ENCODE measurements at places on chromosomes 5 and 9.

DNA sequence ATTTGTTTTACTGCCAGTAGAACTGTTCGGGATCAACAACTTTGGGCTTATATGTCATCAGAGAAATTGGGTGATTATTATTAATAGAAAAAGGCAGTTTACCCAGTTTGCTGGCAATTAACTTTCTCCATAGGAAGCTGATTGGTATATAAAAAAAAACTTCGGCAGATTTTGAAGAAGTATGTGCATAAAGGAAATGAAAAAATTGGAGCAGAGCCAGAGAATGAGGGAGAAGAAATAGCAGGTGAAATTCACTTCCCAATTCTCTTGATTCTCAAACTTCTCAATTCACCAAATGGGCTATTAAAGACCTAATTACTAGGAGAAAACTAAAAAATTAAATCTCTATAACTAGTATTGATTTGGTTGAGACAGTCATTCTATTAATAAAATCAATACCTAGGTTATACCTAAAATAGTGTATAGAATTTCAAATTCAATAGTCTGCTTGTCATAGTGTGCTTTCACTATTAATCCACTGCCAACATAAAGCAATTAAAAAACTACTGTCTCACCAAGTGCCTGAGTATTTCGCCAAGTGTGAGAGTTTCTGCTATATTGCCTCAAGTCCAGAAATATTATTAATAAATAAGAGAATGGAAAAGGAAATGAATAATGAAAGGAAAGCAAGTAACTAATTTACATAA is 47.5 kb downstream of the STX17 start:
- no peak for DNase-seq
- no peaks in the 10 kb centered on the region for H3K4me1 ChIP-seq
- H3K36me3 ChIP-seq = peaks cover 19% of the 10 kb centered on the region
- H3K27ac ChIP-seq = no peak overlapping the region
- no peaks in the 10 kb centered on the region for H3K27me3 ChIP-seq

- no peak overlapping the region for H3K27ac ChIP-seq
- no peak for DNase-seq
- H3K4me3 ChIP-seq = no peak overlapping the region
Measured at GRCh38 chr5:60639544-60639943, 60.4 kb downstream of the DEPDC1B start.

GRCh38 chr5:74990194-74990593 is 62.2 kb downstream of the GCNT4 start:
- no peak overlapping the region for H3K27ac ChIP-seq
- H3K4me1 ChIP-seq = peaks cover 6% of the 10 kb centered on the region
- no peak for DNase-seq
- no peak overlapping the region for H3K4me3 ChIP-seq
- H3K36me3 ChIP-seq = no peaks in the 10 kb centered on the region
- H3K27me3 ChIP-seq = no peaks in the 10 kb centered on the region

DNA sequence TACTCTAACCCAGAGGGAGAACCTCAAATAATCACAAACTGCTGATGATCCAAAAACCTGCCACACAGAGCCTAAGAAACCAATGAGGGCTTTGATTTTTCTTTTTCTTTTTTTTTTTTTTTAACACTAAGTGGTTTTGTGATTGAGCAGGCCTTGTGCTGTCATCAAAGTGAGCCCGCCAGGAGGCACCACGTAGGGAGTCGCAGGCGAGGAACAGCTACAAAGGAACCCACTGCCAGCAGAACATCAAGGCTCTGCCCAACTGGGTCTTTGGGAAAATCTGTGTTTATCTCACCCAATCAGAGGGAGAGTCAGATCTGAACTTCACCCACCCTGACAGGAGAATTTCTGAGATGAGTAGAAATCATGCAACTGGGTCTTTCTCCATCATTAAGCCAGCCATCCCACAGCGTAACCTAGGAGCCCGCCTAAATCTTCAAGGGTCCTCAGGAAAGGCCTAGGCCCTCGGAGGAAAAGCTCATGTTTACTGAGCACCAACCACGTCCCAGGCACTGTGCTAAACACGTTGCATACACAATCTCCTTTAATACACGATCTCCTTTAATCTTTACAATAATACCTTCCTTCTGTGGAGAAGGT is 126.9 kb upstream of the FSTL4 start:
- H3K4me3 ChIP-seq = no peak overlapping the region
- H3K27me3 ChIP-seq = peaks cover 24% of the 10 kb centered on the region
- H3K36me3 ChIP-seq = peaks cover 2% of the 10 kb centered on the region
- no peak overlapping the region for H3K27ac ChIP-seq
- DNase-seq = no peak

DNA sequence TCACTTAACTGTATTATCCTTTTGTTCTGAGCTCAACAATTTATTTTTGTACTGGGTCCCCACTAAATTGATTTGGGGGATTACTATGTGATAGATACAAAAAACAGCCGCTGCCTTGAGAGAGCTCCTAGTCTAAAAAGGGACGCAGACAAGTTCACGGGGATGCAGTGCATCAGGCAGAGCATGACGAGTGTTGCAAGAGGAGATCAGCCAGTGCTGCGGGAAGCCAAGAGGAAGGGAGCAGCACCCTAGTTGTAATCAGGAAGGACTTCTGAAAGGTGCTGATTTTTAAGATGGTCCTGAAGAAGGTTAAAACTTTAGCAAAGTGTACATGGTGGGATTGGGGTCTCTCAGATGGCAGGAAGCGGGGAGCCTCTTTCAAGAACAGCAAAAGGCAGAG is 15.8 kb downstream of the GALNT10 start:
- H3K4me3 ChIP-seq = no peak overlapping the region
- H3K27ac ChIP-seq = no peak overlapping the region
- no peaks in the 10 kb centered on the region for H3K36me3 ChIP-seq
- H3K27me3 ChIP-seq = no peaks in the 10 kb centered on the region
- DNase-seq = no peak

DNA sequence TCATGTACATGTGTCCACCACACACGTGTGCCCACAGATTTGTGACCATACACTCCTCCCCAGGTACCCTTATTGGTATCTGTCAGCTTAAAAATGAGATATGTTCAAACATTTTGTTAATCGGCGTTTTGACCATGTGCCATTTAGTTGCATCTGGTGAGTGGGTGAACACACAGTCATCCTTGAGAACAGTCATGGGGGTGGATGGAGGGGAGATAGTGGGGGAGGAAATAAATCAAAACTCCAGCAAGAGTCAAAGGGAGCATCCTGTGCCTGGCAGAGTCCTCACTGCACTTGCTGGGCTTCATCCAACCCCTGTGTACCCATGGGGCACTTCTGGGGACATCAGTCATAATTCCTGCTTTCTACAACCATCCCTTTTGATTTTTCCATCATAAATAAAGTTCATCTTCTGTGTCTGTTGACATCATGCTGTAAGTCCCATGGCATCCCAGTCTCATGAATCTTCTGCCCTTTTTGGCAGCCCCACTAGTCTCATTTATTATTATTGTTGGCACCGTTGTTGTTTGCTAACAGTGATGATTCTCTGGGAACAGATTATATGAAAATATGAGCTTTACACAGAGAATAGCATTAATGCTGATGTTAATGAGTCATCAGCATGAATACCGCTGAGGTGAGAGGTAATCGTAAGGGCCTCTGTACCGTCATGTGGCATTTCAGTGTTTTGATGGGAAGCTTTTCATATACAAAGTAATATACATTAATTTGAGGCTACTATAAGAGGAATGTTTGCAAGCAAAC is 24.4 kb upstream of the CLK4 start:
- H3K4me3 ChIP-seq = no peak overlapping the region
- no peaks in the 10 kb centered on the region for H3K4me1 ChIP-seq
- H3K27me3 ChIP-seq = peaks cover 6% of the 10 kb centered on the region
- DNase-seq = no peak
- no peaks in the 10 kb centered on the region for H3K36me3 ChIP-seq
- no peak overlapping the region for H3K27ac ChIP-seq

DNA sequence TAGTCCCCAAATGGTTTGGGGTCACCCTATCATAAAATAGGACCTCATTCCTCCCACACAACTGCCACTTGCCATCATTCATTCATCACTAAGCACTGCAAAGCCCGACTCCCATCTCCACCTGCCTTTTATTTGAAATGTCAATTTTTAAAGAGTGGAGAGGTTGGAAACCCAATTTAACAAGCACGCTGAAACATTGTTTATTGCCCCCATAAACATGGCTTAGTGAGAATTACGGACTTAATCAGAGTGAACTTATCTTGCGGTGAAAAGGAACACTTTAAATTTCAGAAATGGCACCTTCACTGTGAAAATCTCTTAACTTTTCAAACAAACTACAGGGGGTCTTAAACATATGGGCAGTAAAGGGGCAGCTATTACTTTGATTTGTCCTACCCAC is 241.1 kb downstream of the CRB2 start:
- H3K4me1 ChIP-seq = no peaks in the 10 kb centered on the region
- H3K36me3 ChIP-seq = no peaks in the 10 kb centered on the region
- no peak for DNase-seq
- no peak overlapping the region for H3K27ac ChIP-seq
- no peak overlapping the region for H3K4me3 ChIP-seq

- no peaks in the 10 kb centered on the region for H3K27me3 ChIP-seq
- H3K4me3 ChIP-seq = no peak overlapping the region
- H3K36me3 ChIP-seq = no peaks in the 10 kb centered on the region
- DNase-seq = no peak
- H3K27ac ChIP-seq = no peak overlapping the region
Measured at GRCh38 chr5:31934156-31934555, 240.0 kb downstream of the GOLPH3 start.

DNA sequence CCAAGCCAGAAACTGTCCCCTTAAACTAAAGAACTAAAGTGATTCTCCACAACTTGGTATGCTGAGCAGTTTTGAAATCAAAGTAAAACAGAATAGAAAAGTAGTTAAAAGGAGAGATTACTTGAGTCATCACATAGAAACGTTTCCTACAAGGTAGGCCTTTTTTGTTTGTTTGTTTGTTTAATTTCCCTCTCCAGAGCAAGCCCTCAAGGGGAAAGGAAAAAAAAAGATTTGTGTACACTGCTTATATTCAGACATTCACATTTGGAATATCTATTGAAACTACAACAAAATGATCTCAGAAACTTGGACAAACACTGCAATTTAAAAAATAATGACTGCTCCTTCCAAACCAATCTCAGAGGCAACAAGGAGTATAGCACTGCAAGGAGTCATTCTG is 304.7 kb upstream of the NREP start:
- DNase-seq = no peak
- H3K27ac ChIP-seq = no peak overlapping the region
- H3K4me1 ChIP-seq = no peaks in the 10 kb centered on the region
- H3K27me3 ChIP-seq = no peaks in the 10 kb centered on the region
- no peak overlapping the region for H3K4me3 ChIP-seq
- H3K36me3 ChIP-seq = no peaks in the 10 kb centered on the region

DNA sequence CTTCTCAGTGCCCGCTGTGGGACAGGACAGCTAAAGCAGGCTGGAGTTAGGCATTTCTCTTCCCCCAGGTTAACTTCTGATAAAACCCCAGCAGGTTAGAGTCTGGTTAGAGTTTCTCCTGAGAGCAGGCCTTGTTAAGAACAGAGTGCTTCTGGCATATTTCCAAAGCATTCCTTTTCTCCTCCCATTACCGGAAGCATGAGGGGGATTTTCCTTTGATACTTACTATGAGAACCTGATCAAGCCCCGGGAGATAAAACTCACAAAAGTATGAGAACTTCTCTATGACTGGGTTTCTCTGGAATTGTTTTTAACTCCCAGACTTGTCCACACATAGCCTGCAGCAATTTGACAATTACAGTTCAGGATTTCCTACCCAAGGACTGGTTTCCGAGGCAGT is 77.4 kb upstream of the MAST4 start:
- no peak for DNase-seq
- H3K4me1 ChIP-seq = no peaks in the 10 kb centered on the region
- no peaks in the 10 kb centered on the region for H3K27me3 ChIP-seq

DNA sequence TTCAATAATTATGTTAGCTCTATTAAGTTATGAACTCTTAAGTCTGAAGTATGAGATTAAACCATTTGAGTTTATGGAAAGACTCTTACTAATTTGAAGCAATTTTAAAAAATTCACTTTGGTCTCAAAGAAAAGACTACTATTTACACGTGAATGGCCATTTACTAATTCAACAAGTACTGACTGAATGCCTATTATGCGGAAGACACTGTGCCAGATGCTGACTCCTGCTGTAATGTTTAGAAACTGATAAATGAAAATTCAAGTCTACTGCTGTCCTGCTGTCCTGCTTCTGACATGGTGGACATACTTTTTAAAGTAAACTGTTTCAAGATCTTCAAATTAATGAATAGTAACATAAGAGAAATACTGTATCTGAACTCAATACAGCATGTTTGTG is 116.2 kb downstream of the MPDZ start:
- H3K27ac ChIP-seq = no peak overlapping the region
- no peaks in the 10 kb centered on the region for H3K27me3 ChIP-seq
- no peak for DNase-seq

GRCh38 chr9:136055715-136056545 is 39.2 kb downstream of the NACC2 start:
- H3K4me1 ChIP-seq = peaks cover 10% of the 10 kb centered on the region
- H3K27ac ChIP-seq = no peak overlapping the region
- H3K4me3 ChIP-seq = no peak overlapping the region
- H3K27me3 ChIP-seq = no peaks in the 10 kb centered on the region
- no peak for DNase-seq

DNA sequence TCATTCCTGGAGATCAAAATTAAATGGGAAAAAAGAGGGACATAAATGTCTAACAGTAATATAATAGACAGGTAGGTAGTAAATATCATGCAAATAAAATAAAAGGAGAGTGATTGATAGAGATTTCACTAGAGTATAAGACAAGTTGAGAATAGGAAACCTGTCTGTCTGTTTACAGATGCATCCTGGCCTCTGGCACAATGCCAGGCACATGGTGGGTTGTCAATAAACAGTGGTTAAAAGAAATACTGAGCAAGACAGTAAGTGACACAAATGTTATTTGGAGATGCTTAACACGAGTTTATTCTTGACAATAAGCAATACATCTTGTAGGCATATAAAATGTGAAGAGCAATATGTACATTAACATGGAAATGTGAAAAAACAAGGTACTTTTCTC is 33.3 kb downstream of the RICTOR start:
- H3K4me3 ChIP-seq = no peak overlapping the region
- no peak for DNase-seq
- peaks cover 12% of the 10 kb centered on the region for H3K36me3 ChIP-seq
- H3K4me1 ChIP-seq = peaks cover 3% of the 10 kb centered on the region
- no peaks in the 10 kb centered on the region for H3K27me3 ChIP-seq
- no peak overlapping the region for H3K27ac ChIP-seq

- H3K4me1 ChIP-seq = no peaks in the 10 kb centered on the region
- H3K27me3 ChIP-seq = peaks cover 3% of the 10 kb centered on the region
- H3K4me3 ChIP-seq = no peak overlapping the region
- no peak for DNase-seq
- H3K27ac ChIP-seq = no peak overlapping the region
- no peaks in the 10 kb centered on the region for H3K36me3 ChIP-seq
Measured at GRCh38 chr9:27750566-27750965, 177.3 kb upstream of the C9orf72 start.

DNA sequence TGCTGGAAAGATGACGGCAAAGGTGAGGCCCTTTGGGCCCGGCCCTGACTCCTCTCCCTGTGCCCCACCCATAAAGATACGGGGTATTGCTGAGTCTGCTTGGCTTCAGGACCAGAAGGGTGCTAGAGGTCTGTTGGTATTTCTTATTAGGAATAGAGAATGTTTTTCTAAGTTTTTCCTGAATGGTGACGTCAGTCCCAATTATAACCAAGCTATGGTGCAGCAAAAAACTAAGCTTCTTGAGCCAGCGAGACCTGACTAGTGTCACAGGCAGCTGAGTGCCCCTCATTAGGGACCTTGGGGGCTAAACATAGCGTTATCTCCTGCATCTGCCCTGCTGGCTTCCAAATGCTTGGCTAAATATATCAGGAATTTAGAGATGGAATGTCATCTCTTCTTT is 151.0 kb upstream of the TBC1D2 start:
- peaks cover 9% of the 10 kb centered on the region for H3K27me3 ChIP-seq
- peaks cover 4% of the 10 kb centered on the region for H3K4me1 ChIP-seq
- H3K27ac ChIP-seq = no peak overlapping the region
- DNase-seq = no peak

Data from progenitor cell of endocrine pancreas (in vitro differentiated cells).